ENCODE measurements at places on chromosomes 7 and 10. TPM values are rescaled to one million over a fixed set of nuclear protein-coding genes. Genes with fewer than 3 reads are reported as not detected.

GRCh38 chr10:131094527-131095312, 216.8 kb downstream of the TCERG1L start:
- no peak for DNase-seq

DNA sequence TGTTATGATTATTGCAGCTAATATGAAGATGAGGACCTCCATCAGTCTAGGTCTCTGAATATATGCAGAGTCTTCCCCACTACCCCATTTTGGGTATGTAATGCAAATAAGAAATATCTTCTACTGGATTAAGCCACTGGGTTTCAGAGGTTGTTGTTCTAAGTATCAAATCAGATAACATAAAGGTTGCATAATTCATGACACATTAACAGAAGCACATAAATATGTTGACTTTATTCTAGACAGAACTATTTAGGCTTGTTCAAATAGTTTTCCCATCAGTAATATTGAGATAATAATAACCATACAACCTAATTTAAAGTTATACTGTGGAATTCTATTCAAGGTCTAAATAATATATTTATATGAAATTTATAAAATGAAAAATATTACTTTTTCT, 157.1 kb downstream of the ETV1 start:
- DNase-seq, result no peak

DNA sequence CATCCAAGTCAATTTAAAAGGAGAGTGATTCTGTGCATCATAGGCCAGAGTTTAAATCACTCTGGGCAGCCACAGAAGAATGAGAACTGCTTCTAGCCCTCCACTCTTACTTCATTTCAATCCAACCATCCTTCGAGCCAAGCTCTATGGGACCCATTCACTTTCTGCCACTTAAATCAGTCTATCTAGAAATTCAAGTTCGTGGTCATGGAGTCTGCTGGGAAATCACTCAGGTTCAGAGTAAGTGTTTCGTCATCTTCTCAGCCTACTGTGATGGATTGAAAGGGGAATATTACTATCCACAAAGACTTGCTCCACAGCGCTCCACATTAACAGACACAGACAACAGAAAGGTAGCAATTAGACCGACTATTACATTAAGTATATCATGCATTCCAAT, 4.6 kb downstream of the DCLRE1C start:
- no peak for DNase-seq

DNA sequence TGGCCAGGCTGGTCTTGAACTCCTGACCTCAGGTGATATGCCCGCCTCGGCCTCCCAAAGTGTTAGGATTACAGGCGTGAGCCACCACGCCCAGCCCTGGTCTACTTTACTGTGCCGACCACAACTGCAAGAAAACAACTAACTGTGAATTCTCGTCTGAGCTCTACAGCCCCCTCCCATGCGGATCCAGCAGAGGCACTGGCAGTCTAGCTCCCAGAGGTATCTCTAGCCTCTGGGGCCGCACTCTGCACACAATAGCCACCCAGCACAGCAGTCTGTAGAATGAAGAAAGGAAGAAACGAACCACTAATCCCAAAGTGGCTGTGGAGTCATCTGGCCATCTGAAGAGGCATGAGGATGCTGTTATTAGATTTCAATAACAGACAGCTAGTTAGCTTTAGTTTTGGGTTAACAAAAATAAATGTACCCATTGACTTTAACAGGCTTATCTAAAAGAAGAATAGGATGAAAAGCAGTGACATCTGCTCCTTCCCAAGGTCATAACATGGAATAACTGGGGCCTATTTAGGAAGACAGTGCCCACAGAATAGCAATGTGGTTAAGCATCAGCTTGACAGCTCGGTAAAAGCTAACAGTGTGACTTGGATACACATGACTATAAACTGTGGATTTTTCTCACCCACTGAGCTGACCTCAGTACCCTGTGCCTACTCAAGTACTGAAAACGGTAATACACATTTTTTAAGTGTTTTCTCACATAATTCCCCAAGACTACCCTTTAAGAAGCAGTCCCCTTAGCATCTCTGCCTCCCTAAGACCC, 131.9 kb downstream of the TNS3 start:
- no peak for DNase-seq

Gene LIPK
- not detected for total RNA-seq

GRCh38 chr10:16049782-16050181, 189.5 kb upstream of the MINDY3 start:
- no peak for DNase-seq

GRCh38 chr7:17195576-17195975, 102.9 kb upstream of the AHR start:
- no peak for DNase-seq

DNA sequence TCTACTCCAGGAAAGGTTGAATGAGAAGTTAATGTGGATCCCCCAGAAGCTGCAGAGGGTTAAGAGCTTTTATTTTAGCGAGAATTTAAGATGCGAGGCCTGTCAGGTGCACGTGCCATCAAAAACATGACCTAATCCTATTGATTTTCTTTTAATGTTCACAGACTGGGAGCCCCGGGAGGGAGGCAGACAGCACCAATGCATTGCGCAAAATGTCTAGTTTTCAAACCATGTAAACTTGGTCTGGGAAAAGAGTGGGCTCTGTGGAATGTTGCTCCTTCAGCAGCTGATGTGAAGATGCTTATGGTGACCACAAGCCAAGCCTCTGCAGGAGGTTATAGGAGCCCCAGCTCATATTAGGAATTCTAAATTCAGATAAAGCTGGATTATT, 172.0 kb upstream of the ITGB1 start:
- no peak for DNase-seq

DNA sequence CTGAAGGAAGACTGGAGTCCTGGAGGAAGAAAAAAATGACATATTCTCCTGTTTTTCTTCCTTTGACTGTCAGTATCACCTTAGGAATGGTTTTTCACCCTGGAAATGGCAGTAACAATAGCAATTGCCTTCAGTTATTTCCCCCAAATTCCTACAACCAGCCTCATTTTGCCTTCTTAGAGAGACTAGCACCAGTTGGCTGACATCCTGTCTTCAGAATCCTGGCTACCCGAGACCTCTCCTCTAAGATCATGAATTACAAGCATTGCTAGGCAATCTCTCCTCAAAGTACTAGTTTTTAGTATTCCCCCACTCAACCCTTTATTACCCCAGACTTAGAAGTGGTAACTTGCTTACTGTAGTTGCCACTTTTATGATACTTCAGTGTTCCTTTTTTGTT, 53.4 kb downstream of the TAS2R16 start:
- no peak for DNase-seq

DNA sequence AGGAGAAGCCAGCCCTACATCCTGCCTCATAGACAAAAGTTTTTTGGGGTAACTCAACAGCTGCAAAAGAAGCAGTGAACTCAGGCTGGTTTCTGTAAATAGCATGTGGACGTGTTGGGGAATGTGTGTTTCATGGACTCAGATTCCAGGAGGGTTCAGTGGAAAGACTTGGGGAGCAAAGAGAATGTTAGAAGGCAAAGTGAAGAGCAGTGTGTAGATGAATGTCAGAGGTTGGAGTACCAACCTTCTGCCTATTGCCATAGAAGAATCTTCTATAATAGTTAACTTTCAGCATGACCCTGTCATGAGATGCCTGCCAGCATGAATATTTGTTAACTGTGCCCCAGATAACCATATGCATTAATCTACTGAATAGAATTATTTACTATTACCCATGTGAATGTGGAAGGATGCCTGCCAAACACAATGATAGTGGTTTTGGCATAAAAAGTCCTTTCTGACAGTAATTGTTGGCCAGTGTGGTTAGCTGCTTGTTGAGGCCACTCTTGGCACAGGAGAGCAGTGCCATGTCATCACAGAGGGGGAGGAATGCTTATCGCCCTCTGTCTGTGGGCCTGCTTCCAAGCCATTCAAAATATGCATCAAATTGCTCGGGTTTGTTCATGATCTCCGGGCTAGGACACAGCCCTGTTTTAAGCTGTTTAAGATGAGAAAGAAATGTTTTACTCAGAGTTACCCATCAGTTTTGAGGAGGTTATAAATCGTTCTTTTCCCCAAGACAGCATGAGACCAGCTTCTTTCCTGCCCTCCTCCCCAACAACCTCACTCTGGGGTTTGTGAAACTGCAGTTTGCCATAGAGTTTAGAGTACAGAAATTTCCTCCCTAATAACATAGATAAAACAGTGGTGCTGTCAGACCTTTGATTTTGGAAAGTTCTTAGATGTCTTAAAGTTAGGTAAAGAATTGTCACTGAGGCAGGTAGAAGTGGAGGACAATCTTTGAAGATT, 165.3 kb downstream of the WNT2 start:
- DNase-seq, result no peak

Gene NUP42
- total RNA-seq, result 56.2 TPM

Gene MICU1
- 34.1 TPM for total RNA-seq

Gene LDB3
- 1.0 TPM for total RNA-seq

Gene TMEM229A
- total RNA-seq, result 10.9 TPM

DNA sequence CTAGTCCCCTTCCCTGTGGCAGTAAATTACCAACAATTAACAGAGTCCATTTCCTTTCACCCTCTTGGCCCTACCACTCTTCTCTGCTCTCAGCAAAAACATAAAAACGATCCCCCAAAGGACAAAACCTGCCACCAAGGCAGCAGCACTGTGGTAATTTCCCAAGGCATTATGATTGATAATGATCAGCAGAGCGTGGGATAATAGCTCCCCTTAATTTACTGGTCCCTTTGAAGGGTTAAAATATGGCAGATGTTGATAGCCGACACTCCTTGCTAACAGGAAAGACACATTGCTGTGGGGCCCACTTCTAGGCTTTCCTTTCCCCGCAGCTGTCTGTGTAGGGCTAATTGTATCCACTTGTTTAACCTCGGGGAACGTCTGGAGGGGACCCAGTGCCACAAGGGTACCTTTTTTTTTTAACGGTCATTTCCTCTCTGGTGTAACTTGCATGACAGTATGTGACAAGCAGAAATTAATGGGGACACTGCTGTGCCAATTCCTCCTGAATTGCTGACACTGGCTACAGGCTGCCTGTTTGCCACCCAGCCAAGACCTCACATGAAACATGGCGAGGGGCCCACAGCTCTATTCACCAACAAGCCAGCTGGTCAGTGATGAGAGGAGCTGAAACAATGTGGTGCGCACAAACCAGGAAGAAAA, 81.3 kb downstream of the CDK6 start:
- DNase-seq, result no peak

Gene CABCOCO1
- 0.30 TPM for total RNA-seq

Gene SPDYE8
- total RNA-seq, result not detected

Gene TMEM273
- total RNA-seq, result 0.37 TPM

DNA sequence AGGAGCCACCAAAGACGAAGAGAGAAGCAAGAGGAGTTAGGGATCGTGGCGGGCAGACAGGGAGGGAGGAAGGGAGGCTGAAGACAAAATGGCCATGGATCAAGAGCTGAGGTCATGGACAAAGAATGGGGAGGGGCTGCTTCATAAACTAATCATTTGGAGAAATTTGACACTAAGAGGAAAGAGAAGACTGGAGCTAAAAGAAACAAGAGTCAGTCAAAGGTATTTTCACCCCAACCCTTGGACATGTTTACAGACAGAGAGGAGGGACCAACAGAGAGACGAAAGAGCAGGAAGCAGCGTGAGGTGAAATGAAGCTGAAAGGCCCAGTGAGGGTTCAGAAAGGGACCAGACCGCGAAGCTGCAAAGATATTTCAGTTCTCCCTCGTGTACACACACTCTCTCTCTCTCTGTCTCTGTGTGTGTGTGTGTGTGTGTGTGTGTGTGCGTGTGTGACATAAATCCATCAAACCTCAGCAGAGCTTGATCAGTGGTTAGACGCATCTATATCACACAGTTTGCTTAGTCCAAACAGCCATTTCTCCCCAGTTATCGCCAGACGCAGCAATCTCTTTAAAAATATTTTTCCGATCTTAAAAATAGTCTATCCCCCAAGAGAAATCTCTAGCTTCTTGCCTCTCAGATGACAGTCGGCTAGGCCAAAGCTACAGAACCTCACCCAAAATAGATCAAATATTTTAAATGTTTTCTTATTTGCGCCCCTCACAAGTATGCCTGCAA, 12.5 kb upstream of the CALD1 start:
- DNase-seq, result no peak

DNA sequence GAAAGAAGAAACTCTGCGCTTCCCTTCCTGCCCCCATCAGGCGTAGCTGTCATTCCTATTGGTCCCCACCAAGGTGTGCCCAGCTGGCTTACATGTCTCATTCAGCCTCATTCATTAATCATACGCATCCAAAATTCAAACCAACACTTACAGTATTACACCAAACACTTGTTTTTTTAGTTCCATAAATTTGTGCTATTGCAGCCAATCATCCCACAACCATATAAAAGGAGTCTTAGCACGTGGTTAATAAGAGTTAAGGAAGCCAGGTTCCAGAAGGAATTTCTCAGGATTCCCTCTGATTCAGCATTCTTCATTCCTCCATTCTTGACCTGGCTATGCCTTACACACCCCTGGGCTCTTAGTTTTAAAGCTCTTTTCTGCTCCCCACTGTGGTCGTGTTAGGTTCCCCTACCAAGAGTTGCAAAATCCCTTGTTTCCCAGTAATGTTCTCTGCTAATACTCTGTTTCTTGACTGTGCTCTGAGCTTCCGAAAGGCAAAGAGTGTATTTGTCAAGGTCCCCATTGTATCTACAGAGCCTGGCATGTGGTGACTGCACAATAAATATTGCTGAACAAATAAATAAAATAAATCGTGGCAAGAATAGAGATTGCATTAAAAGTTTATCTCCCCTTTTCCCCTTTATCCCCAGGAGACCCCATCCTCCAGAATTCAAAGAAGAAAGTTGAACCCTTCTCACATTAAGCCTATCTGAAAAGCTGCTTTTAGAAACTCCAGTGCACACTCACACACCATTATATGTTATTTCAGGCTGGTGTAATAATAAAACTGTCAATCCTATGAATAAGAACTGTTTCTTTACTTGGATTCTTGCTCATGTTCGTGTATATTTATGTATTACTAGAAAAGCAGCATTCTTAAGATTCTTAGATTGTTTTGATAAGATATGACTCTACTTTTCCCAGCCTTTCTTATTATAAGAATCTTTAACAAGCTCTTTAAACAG, 514.4 kb downstream of the INHBA start:
- no peak for DNase-seq

- no peak for DNase-seq
Observed at GRCh38 chr7:40008223-40008815, 58.3 kb downstream of the CDK13 start.

Gene CHN2
- total RNA-seq, result 15.4 TPM

Gene GOLGA7B
- 0.36 TPM for total RNA-seq

DNA sequence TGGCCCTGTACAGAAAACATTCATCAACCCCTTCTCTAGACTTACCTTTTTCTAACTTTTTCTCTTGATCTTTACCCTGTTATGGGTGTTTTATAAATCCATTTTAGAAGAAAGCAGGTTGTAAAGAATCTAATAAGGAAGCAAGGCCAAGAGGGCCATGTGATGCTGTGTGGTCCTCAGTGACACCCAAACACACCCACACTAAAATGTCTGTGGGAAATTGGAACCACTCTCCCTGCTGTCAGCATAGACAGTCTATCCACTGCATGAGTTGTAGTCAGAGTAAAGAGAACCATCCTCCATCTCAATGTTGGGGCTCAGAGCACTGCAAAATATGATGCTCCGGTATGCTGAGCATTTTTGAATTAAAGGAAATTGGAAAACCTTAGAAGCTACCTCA, 235.5 kb downstream of the SKIDA1 start:
- no peak for DNase-seq

- DNase-seq, result no peak
Observed at GRCh38 chr7:2882111-2882510, 38.0 kb upstream of the GNA12 start.

Gene PPP1R3A
- total RNA-seq, result not detected

- no peak for DNase-seq
Observed at GRCh38 chr7:25116621-25117020, 8.4 kb downstream of the CYCS start.

Gene LBX1
- 1.0 TPM for total RNA-seq

Measured in neural crest cell (in vitro differentiated cells).